Foreskin keratinocyte (primary cell): ENCODE measurements at places on chromosomes 7 and 10. TPM values are rescaled to one million over a fixed set of nuclear protein-coding genes. Genes with fewer than 3 reads are reported as not detected.

GRCh38 chr7:20403331-20403730 lies 72.6 kb downstream of the ITGB8 start:
- DNase-seq: no peak

Gene POLR2J2
- 0.35 and 2.9 TPM in 2 replicates for polyA plus RNA-seq

Gene SMO
- polyA plus RNA-seq: 9.5 and 9.8 TPM in 2 replicates

DNA sequence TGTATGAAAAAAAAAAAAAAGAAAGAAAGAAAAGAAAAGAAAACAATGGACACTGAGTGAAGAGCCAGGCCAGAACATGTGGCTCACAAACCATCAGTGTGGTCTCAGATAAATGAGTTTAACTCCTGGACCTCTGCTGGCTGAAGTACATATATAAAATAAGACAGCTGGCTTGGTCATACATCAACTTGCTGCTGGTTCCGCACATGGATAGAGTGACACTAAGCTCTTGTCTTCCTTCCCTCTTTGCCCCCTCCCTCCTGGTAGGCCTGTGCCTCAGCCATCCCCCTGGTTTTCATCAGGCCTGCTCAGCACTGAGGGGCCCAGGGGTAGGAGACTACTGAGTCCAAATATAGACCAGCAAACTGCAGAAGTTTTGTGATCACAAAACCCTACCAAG lies 58.1 kb upstream of the DGKI start:
- DNase-seq: no peak

GRCh38 chr7:151408839-151409666 lies 785 bp downstream of the WDR86 start:
- DNase-seq: no peak

DNA sequence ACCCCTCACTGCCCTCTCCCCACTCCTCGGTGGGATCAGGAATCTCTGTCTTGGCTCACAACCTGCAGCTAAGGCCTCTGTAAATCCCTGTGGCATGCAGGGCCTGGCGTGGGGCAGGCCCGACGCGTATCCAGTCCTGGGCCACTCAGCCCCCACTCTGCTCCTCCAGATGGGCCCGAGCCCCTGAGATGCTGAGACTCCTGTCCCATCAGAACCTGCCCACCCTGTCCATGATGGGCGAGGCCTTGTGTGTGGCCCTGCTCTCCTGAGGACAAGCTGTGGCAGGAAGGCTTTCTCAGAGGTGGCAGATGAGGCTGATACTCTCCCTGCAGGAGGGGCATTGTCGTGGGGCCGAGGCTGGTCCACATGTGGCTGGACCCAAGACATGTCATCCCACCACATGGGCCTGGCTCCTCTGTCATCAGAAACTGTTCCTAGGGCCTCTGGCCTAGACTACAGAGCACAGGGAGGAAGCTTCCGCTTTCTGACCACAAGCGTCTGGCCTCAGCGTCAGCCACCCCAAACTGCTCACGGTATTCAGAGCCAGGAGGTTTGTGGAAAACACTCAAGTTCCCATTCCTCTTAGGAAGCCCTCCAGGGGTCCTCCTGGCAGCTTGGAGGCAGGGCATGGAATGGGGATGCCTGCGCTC lies 6.0 kb downstream of the ALOX5 start:
- DNase-seq: no peak

GRCh38 chr7:124810605-124811004 lies 45.0 kb upstream of the GPR37 start:
- no peak for DNase-seq

Gene MYL7
- not detected in 2 replicates for polyA plus RNA-seq

GRCh38 chr10:100427374-100427773 lies 35.4 kb upstream of the WNT8B start:
- DNase-seq: no peak
